ENCODE measurements at places on chromosomes 7 and 10. TPM values are rescaled to one million over a fixed set of nuclear protein-coding genes. Genes with fewer than 3 reads are reported as not detected.

The EGFR gene
- total RNA-seq: 64.6 TPM

The NEBL gene
- 14.7 TPM for total RNA-seq

The SLIT1 gene
- total RNA-seq: not detected

The FRAT1 gene
- total RNA-seq: 4.1 TPM

The OR2A42 gene
- total RNA-seq: not detected

The RNF148 gene
- total RNA-seq: 2.0 TPM

The GPER1 gene
- 4.9 TPM for total RNA-seq

The TBC1D12 gene
- 4.5 TPM for total RNA-seq

The LEP gene
- not detected for total RNA-seq

The STEAP2 gene
- 4.7 TPM for total RNA-seq

The PILRA gene
- 0.92 TPM for total RNA-seq

The SYT15B gene
- total RNA-seq: 0.06 TPM

The PPP1R3A gene
- not detected for total RNA-seq

The MMD2 gene
- not detected for total RNA-seq
